SK-N-SH (cell line): ENCODE measurements at places on chromosomes 1 and 21.

- DNase-seq, result no peak
Observed at GRCh38 chr1:38785285-38786039, 74.1 kb downstream of the RRAGC start.

GRCh38 chr1:1921459-1921862 lies 2.4 kb upstream of the TMEM52 start:
- DNase-seq, result no peak

GRCh38 chr21:46092026-46092764 lies 5.7 kb upstream of the COL6A2 start:
- DNase-seq, result no peak

DNA sequence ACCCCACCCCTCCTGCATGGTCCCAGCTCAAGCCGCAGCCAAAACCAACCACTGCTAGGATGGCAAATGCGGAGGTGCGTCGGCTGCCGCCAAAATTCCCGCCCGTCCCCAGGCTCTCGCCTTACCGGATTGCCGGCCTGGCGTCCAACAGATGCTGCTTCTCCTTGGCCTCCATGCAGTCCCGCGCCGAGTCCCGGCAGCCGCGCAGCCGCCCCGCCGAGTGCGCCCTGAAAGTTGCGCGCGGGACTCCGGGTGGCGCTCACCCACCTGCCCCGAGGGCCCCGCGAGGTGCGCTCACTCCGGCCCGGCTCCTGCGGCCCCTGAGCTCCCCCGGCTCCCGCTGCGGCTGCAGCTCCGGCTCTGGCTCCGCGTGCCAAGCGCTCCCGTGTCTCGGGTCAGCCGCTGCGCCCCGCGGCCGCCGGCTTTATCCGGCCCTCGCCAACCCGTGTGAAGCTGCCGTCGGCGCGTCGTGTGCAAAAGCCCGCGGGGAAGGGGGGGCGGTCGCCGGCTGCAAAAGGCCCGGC lies at the start of gene SLC30A2:
Gene SLC30A2 (minus strand): TSS at position 397 of the 524 bp plus-strand sequence. CDS start 222 bp downstream, at position 175.
- DNase-seq, result peak; percentile 71

- DNase-seq, result no peak
Observed at GRCh38 chr1:42211224-42211623, 46.7 kb upstream of the GUCA2A start.

- no peak for DNase-seq
Observed at GRCh38 chr21:44596068-44596725, 3.9 kb upstream of the KRTAP10-6 start.

GRCh38 chr1:169958987-169959386 lies 65.3 kb upstream of the SCYL3 start:
- DNase-seq, result no peak
